ENCODE measurements at places on chromosomes 16 and 17.
A peak's percentile ranks its signal among the peaks of the same experiment; 100 is the strongest.

DNA sequence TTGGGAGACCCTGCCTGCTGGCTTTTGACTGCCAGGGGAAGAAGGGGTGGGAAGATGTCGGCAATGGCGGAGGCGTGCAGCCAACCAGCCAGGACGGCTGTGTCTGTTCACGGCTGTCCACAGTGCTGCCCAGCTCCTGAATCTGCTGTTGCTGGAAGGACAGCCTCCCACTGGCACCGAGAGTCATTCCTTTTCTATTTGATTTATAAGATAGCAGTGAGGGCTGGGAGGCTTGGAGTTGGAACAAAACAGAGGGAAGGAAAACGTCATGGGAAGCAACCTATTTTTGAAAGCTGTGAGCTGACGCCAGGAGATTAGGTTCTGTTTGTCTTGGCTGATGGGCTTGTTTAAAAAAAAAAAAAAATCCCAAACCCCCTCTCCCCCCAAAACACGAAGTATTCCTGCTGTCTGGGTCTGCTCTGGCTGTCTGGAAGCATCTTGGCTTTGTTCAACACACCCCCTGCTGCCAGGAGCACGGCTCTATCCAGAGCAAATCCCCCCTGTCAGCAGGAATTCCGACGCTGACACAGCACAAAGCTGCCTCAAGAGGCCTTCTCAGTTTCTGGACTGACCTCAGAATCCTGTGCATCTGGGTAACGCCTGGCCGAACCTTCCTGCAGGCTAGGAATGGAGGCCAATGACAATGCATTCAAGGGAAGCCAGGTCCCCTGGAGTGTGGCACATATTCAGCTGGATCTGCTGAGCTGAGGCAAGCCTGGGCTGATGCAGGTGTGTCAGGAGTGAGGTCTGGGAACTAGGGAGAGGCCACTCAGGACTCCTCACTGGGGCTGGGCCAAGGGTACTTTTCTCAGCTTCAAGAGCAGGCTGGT lies 41.0 kb upstream of the SREBF1 start:
- DNase-seq = no peak

GRCh38 chr16:55812951-55813350 lies 19.9 kb downstream of the CES1 start:
- no peak for DNase-seq

- no peak for DNase-seq
Observed at GRCh38 chr17:4527566-4528125, 27.5 kb downstream of the MYBBP1A start.

GRCh38 chr17:79424471-79425185 lies 186.2 kb downstream of the RBFOX3 start:
- no peak for DNase-seq

DNA sequence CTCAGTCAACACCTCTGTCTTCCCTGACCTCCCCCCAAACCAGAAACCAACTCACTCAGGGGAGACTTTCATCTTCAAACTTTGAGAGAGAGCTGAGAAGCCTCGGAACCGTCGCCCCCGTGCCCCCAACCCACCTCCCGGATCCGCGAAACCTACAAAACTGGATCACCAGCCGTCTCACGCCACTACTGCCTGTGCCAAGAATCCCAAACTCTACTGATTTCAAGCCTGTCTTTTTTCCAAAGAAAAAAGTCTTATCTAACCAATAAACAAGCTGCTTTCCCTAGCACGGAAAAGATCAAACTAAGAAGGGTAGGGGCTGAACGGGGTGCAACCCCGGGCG lies 2.0 kb downstream of the AXIN2 start:
- no peak for DNase-seq

- DNase-seq = no peak
Observed at GRCh38 chr16:84454611-84455010, 49.8 kb downstream of the MEAK7 start.

GRCh38 chr17:81222620-81222905 lies 202 bp downstream of the CEP131 start:
- DNase-seq = no peak

DNA sequence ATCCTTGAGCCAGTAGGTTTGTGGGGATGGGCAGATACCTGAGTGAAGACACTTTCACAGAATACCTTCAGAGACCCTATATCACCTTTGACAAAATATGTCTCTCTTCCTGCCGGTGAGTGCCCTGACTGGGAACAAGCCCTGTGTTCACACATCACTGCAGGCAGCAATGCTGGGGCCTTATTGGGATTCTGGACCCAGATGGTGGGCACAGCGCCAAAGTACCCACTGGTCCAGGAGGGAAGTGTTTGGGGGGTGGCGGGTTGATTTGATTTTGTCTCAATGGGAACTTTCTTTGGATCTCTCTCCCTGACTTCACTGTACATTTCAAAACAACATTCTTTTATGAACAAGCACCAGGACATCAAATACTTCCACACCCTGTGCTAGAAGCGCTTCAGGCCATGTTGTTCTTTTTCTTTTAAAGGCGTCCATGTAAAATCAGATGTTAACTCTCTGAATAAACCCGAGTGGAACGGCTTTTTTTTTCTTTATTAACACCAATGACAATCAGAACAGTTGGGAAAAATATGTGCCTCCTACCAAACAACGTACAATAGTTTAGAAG lies 62.4 kb upstream of the AKTIP start:
- DNase-seq = no peak

DNA sequence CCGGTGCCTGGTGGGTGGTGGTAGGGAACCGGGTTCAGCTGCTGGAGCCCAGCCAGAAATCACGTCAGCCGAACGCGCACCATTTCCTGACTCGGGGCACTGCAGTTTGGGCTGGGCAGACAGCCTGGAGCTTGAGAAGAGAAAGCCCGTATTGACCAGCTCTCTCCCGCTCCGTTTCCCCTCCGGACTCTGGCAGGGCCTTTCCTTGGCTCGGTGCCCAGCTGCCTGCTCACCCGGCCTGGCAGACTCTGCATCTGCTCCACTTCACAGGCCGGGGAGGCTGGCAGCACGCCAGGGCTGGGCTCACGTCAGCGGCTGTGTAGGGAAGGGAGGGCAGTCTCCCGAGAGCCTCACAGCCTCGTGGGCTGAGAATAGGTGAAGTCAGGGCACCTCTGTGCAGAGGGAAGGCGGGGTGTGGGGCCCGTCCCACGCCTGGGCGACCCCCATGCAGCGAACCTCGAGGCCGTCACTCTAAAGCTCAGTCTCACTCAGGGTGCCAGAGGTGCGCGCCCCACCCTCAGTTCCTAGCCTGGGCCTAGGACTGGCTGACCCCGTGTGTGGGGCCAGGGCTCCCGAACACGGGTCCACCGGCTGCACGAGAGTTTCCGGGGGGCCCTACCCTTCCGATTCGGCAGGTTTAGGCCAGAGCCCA lies 59.1 kb downstream of the OR1D5 start:
- DNase-seq = peak; percentile 54

DNA sequence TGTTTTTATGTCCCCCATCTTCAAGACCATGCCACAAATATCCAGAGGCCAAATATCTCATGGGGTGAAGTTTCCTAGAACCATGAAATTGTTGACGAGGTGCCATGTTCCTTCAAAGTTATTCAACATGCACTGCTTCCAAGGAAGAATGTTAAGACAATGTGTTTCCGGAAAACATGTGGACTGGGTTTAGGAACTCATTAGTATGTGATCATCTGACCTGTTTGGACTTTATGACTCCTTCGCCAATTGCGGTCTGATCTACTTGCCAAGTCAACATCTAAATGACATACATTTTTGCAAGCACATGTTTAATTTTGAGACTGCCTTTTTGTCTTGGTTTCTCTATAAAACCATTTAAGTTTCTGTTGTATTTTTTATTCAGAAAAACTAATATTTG lies 234.8 kb downstream of the MAF start:
- DNase-seq = no peak

DNA sequence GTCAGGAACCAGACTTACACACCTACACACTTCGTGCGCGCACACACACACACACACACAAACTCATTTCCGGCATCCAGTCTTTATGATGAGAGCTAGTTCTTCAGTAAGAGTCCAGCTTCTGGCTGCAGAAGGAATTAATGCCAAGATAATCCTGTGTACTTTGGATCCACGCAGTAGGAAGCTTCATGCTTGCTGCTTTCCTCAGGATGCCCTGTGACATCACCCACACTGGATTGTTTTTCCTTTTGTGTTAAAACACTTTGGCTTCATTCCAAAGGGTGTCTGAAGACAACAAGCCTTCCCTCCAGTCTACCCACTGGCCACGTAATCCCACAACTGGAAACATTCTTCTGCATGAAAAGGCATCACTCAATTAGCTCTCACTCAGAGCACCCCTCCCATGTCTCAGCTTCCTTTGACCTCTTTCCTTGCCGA lies 35.4 kb downstream of the KCNJ16 start:
- no peak for DNase-seq

DNA sequence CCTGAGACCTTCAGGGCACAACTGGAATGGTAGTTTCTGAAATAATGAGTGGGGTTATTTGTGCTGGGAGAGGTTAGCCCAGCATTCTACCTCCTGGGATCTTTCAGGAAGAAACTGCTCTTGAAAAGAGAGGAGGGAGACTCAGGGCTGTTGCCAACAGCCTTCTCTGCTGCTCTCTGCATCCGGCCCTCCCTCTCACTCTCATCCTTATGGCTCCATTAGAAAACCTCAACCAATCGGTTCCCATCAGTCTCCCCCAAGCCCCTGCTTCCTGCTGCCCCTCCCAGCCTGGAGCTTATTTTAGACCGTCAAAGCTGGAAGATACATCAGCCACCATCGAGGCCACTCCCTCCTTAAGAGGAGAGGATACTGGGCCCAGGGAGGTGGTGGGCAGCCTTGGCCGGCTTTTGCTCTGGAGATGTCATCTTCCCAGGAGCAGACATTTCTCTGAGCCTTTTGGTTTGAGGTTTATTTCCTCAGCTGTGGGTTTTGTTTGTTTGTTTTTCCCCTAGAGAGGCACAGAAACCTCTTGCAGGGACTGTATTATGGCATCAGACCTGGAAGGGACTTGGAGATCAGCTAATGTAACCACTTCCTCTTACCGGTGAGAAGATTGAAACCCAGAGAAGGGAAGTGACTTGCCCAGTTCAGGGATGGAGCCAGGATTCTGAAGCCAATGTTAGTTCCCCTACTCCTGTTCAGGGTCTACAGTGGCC lies 2.7 kb downstream of the MPRIP start:
- DNase-seq = no peak

- DNase-seq = no peak
Observed at GRCh38 chr16:27408012-27408601, 6.1 kb downstream of the IL21R start.

GRCh38 chr17:29449865-29450671 lies 59.9 kb downstream of the TAOK1 start:
- no peak for DNase-seq

DNA sequence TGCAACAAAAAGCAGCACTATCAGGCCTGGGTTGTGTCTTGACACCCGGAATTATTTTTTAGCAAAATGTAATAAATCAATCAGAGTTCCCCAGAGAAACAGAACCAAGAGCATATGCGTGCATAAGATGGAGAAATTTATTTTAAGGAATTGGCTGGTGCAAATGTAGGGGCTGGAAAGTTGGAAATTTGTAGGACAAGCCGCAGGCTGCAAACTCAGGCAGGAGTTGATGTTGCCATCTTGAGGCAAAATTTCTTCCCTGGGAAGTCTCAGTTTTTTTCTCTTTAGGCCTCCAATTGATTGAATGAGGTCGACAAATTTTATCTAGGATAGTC lies 158.9 kb upstream of the FAM20A start:
- DNase-seq = no peak

DNA sequence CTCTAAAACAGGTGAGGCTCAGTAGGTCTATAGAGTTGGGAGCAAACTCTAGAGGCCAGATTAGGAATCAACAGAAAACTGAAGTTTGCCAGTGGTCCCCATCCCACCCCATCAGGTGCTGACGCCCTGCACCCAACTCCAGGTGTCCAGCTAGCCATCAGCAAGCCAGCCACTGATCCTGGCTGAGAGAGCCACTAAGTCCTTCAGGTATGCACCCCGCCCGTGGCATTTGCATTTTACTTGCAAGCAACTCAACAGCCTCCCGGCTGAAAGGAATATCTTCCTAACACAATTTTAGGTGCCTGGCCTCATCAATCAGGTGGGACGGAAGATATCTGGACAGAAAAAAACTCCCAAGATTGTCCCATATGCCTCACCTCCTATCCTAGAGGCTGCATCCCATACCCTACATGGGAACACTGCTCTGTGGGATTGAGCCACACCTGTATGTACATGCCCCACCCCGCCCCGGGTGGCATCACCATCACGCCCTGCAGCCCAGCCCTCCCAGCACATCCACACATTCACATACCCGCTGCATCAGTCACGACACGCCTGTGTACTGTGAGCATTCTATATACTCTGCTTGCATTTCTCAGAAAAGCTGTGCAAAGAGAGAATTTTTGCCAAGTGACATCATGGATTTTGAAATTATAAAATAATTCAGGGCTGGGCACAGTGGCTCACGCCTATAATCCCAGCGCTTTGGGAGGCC lies 8.3 kb downstream of the OTOP3 start:
- no peak for DNase-seq
